Activated T-helper 1 cell treated with anti-CD3 and anti-CD28 coated beads, Interleukin-2, amount 50 U/mL, for 16 hours (primary cell): ENCODE measurements at places on chromosomes 3 and 15.

- no peak for DNase-seq
These were observed 19.5 kb downstream of the PSTPIP1 start for GRCh38 chr15:77014132-77015081.

GRCh38 chr3:190676481-190676880 lies 162.6 kb downstream of the IL1RAP start:
- DNase-seq = no peak

GRCh38 chr3:10292505-10293419 lies at the start of gene GHRL:
Gene GHRL, minus strand, starts transcription at chr3:10292947. Its CDS starts 2,767 bp downstream, at chr3:10290180.
- DNase-seq = no peak

DNA sequence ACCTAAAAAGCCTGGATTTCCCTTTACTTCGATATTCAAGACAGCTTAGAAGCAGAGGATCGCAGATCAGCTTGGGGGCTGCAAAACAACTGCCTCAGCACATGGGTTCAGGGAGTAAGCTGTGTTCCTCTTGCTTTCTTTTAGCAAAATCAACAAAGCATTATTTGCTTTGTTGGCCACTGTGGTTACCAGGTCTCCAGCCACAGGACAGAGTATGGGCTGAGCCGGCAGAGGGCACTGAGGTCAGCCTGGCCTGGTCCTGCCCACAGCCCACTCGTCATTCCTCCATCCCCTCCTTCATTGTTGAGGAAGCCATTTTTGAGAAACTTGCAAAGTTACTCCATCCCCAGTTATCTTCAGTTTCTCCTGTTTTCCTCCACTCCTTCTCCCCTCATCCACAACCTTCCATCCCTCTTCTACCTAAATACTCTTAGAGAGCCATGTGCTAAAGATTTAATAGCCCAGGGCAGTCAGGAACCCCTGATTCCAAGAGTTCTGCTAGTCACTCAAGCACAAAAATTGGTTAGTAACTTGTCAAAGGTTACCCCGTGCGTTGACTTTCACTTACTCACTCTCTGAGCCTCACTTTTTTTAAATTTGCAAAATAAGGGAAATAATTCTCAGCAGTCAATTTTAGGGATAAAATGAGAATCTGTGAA lies 60.0 kb upstream of the HES1 start:
- no peak for DNase-seq

GRCh38 chr3:72655131-72655551 lies 193.1 kb downstream of the SHQ1 start:
- DNase-seq = no peak

GRCh38 chr3:195790901-195791300 lies 20.8 kb downstream of the MUC4 start:
- DNase-seq = no peak

DNA sequence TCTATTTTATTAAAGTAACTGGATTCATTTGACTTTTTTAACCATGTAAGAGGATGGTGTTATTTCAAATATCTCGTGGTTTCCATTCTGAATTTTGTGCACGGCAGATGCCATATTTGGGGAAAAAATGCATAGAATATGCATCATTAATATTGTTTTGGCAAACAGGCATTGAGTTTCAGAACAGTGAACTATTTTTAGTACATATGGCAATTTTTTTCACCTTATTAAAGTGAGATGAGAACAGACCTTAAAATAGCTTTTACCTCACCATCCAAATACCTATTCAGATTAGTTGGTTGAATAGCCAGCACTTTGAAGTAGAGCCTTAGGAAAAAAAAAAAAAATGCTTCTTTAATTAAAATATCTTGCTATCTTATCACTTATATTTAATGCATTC lies 117.3 kb upstream of the FLNB start:
- no peak for DNase-seq

- no peak for DNase-seq
These were observed 587.1 kb upstream of the ZNF717 start for GRCh38 chr3:76372497-76372896.

- no peak for DNase-seq
These were observed 108.1 kb downstream of the PEAK1 start for GRCh38 chr15:77311618-77312398.

DNA sequence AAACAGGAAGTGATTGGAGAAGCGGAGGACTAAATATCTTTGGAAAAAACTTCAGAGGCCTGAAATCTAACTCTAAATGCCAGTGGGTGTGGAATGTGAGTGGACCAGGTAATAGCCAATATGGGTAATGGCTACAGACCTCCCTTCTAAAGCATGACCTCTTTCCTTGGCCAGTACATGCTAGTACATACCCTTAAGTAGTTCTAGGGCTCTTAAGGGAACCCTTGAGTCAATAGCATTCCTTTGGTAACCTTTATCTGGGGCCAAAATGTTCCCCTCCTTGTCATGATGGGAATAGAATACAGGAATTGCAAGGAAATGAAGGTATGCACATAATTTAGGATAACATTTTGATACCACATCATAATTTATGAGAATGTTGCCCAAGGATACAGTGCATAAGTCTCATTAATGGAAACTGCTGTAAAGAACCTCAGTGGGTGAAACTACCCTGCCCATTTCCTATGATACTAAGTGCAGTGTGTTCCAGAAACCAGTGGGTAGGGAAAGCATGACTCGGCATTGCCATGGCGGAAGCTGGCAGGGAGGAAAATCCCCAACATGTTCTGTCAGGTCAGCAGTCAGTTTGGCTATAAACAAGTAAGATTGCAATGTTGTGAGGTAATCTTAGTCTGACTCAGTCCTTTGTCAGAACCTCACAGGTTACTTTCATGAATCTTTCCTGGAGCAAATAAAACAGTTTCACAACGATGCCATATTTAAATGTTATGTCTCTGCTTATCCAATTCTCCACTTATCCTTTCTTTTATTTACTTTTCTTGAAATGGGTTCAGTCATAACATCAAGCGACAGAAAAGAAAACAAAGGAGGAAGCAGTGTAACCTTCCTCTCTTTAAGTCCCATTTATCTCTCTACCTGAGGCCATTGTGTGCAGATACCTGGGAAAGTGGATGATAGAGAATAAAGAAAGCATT lies 23.5 kb upstream of the RAP2B start:
- peak; percentile 33 for DNase-seq

DNA sequence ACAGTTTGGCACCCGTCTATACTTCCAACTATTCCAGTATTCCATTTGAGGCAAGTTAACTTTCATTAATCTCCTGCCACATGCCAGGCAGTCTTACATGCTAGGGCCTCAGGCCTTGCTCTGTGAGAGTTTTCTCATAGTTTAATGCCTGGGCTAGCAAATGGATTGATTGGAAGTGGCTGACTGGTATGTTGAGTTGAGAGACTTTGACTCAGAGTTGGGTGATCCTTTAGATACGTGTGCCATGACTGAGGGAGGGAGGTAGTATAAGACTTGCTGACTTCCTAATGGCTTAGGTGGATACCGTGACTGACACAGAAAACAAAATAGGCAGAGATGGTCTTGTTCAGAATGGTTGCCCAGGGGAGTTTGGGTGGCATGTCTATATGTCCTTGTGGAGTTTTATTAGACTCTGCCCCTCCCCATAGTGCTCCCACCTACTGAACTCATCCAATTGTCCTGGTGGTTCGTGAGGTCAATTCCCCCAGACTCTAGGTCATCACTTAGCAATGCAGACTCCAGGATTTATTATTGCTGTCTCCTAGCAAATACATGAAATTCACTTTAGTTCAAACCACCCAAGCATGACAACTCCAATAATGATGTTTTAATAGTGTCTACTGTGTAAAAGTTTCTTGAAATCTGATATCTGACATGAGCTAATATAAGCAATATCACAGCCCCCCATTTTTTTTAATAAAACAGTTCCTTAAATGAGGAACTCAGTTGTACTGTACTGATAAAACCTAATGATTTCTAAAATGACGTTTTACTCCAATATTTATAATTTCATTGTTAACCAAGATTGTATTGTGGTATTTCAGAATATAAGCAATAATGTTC lies 413.9 kb upstream of the MDFIC2 start:
- DNase-seq = no peak

DNA sequence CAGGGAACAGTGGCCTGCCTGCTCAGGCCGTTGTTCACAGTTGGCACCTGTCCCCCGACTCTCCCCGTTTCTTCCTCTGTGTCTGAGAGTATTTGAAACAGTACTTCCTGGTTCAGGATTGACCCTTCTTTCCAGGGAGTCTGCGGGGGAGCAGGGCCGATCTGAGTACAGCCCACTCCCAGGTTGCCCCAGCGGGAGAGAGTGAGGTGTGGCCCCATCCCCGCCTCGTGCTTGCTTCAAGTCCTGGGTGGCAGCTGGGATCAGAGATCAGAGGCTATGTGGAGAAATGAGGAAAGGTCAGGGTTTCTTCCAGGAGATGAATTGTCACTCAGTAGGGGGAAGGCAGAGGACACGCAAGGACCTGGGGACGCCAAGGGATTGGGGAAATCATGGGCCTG lies 6.5 kb upstream of the DLL4 start:
- DNase-seq = no peak

GRCh38 chr3:125186800-125187598 lies 25.5 kb downstream of the SLC12A8 start:
- no peak for DNase-seq

DNA sequence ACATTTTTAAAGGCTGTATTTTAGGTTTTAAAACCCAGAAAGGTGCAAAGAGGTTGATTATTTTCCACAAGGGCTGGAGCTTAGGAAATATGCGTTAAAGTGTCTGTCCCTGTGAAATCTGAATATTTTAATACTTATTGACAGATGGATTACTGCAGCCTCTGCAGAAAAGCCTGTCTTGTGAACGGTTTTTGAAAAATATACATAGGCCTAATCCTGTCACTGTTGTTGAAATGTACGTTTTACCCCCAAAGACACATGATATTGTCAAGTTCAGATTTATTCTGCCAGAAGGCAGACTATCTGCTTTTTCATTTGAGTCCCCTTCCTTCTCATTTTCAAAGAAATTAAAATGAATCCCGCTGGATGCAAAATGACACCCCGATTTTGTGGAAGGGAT lies 2.2 kb upstream of the BCL6 start:
- no peak for DNase-seq

- no peak for DNase-seq
These were observed 431.9 kb downstream of the MFSD1 start for GRCh38 chr3:159233734-159234133.

DNA sequence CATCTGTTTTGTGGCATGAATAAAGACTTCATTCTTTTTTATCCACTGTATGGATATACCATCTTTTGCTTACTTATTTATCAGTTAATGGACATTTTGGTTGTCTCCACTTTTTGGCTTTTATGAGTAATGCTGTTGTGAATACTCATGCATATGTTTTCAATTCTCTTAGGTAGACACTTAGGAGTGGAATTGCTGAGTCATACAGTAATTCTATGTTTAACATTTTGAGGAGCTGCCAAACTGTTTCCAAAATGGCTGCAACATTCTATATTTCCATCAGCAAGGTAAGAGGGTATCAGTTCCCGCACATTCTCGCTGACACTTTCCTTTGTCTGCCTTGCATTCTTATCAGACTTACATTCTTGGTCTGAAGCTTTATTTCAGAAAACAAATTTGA lies 191.1 kb downstream of the WNT5A start:
- no peak for DNase-seq

DNA sequence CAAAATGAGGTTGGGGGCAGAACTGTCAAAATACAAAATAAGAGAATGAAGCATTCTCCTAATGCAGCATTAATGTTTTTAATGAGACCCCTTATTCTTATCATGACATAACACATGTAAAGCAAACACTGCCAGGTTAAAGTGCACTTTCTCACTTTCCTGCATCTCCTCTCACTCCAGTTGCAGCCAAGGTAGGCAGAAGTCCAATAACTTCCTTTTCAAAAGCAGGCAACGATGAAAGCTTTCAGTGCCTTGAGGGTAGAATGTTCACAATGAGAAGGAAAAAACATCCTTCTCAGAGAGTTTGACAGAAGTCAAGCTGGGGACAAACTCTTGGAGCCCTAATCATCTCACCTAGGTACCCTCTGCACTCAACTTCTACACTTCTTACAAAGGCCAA lies 59.5 kb downstream of the FAIM start:
- no peak for DNase-seq

DNA sequence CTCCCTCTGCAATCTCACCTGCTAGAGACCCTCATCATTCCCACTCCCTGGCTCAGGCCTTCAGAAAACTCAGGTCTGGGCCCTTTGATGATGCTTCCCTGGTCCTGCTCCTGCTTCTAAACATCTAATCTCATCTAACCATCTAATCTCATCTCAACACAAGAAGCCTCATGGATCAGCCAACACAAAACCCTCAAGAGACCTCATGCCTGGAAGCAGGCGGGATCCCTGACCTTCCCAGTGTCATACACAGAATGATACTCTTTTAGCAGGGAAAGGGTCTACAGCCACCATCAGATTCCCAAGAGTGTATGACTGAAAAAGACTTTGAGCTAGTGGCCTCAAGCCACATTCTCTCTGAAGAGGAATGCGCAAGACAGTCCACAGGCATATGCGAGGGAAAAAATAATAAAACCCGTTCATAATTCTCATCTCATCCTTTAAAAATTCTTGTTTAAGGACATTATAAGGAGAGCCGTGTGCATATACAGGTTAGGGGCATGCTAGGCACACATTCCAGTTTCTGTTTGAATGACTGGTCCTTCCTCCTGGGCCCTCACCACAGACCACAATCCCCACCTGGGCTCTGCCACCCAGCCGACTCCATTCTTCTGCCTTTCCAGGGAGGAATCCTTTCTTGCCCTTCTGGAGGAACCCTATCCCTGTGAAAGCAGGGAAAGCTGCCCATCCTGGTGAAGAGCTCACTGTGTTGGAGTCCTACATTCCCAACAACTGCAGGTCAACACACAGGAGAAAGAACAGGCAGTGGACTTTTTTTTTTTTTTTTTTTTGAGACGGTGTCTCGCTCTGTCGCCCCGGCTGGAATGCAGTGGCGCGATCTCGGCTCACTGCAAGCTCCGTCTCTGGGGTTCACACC lies 2.2 kb downstream of the ZXDC start:
- no peak for DNase-seq

GRCh38 chr3:124800511-124801258 lies 70.4 kb downstream of the UMPS start:
- no peak for DNase-seq

DNA sequence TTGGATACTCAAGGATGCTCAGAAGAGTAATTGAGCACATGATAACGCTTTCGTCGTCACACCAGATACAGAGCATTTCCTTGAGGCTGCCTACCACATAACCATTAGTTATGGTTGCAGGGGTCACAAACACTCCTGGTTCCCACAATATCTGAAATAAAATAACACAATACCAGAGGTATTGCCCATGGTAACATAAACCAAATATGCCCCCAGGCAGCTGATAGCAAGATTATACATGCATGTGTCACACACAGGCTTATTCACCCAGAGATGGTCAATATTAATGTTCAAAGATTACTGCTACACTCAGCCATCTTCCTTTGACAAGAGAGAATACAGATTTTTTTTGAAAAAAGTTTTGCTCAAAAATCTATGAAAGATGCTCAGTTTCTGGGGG lies 7.3 kb downstream of the RPL39L start:
- no peak for DNase-seq

- DNase-seq = no peak
These were observed 19.2 kb upstream of the CPOX start for GRCh38 chr3:98612587-98612986.

DNA sequence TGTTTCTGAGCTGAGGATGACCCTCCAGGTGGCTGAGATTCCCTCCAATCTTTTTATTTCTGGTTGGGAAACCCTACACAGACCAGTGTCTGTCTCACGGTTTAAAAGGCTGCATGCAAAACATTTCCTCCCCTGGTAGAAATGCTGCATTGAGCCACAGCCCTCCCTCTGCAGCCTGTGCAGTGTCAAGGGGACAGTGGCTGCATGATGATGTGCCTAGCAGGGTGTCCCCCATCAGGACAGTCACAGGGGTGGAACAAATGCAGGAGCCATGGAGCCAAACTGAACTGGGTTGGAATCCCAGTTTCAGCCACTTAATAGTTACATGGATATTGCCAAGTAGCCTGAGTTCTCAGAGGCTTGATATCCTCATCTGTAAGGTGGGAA lies 147.9 kb upstream of the CTDSPL start:
- DNase-seq = no peak
